Epithelial cell of alveolus of lung (primary cell): ENCODE measurements at places on chromosomes 6 and 20. TPM values are rescaled to one million over a fixed set of nuclear protein-coding genes. Genes with fewer than 3 reads are reported as not detected.

Gene GGTLC1
- not detected in 2 replicates for total RNA-seq

Gene PAK5
- total RNA-seq = not detected in 2 replicates

Gene WFDC10B
- not detected in 2 replicates for total RNA-seq

Gene ETV7
- total RNA-seq = 0.48 and 1.3 TPM in 2 replicates

Gene OLIG3
- total RNA-seq = not detected in 2 replicates

Gene VWA7
- total RNA-seq = 0.13 TPM in 1 of 2 replicates, not detected in the other

Gene CST11
- not detected in 2 replicates for total RNA-seq

Gene TFAP2D
- total RNA-seq = not detected in 2 replicates

Gene ZC2HC1B
- total RNA-seq = not detected in 2 replicates

Gene BPIFA1
- not detected in 2 replicates for total RNA-seq

Gene PXDC1
- total RNA-seq = 31.9 and 49.4 TPM in 2 replicates

Gene BTBD3
- total RNA-seq = 12.2 and 25.0 TPM in 2 replicates

Gene PHACTR3
- 0.26 TPM in 1 of 2 replicates, not detected in the other for total RNA-seq

Gene ZSCAN12
- 3.5 and 7.7 TPM in 2 replicates for total RNA-seq

Gene TOX2
- total RNA-seq = 50.7 and 78.0 TPM in 2 replicates

Gene TMC2
- total RNA-seq = not detected in 2 replicates

Gene NKAIN2
- total RNA-seq = under 0.01 TPM in 1 of 2 replicates, not detected in the other

Gene MLN
- not detected in 2 replicates for total RNA-seq

Gene TGM3
- not detected in 2 replicates for total RNA-seq

Gene C6orf52
- total RNA-seq = 3.9 TPM in 1 of 2 replicates, not detected in the other

Gene AARS2
- 13.3 and 17.7 TPM in 2 replicates for total RNA-seq

Gene EEF1A2
- 1.3 and 1.4 TPM in 2 replicates for total RNA-seq

Gene PLCB4
- 0.16 and 1.7 TPM in 2 replicates for total RNA-seq

Gene TCF15
- total RNA-seq = not detected in 2 replicates

Gene THBS2
- total RNA-seq = 94.1 and 441 TPM in 2 replicates

Gene HSPA1L
- 0.48 and 0.78 TPM in 2 replicates for total RNA-seq

Gene FKBP1C
- total RNA-seq = 0.48 and 0.65 TPM in 2 replicates

Gene CEP162
- total RNA-seq = 1.9 and 16.2 TPM in 2 replicates

Gene ZSCAN16
- 0.52 and 0.80 TPM in 2 replicates for total RNA-seq

Gene LTB
- total RNA-seq = 0.91 TPM in 1 of 2 replicates, not detected in the other

Gene CLVS2
- total RNA-seq = under 0.01 TPM in 1 of 2 replicates, not detected in the other

Gene CRISP3
- total RNA-seq = not detected in 2 replicates

Gene DZANK1
- 0.65 and 0.72 TPM in 2 replicates for total RNA-seq

Gene ZKSCAN3
- 3.2 and 11.9 TPM in 2 replicates for total RNA-seq

Gene TMEM217
- total RNA-seq = 1.6 and 2.5 TPM in 2 replicates

Gene HDGFL1
- total RNA-seq = not detected in 2 replicates

Gene SLC25A27
- total RNA-seq = 1.0 and 7.9 TPM in 2 replicates

Gene RAET1E
- total RNA-seq = 0.24 TPM in 1 of 2 replicates, not detected in the other

Gene NCOA7
- total RNA-seq = 10.6 and 16.7 TPM in 2 replicates

Gene OPN5
- total RNA-seq = not detected in 2 replicates

Gene FUT9
- not detected in 2 replicates for total RNA-seq

Gene SEMG1
- total RNA-seq = not detected in 2 replicates
